ENCODE measurements at places on chromosomes 7 and 10. TPM values are rescaled to one million over a fixed set of nuclear protein-coding genes. Genes with fewer than 3 reads are reported as not detected.

The ECHDC3 gene
- 3.1 TPM for total RNA-seq

The ANKRD30A gene
- total RNA-seq = not detected

The CRCP gene
- 54.5 TPM for total RNA-seq

The CPN1 gene
- total RNA-seq = not detected

The TMEM229A gene
- total RNA-seq = 0.31 TPM

The TOMM7 gene
- 147 TPM for total RNA-seq

The PON1 gene
- total RNA-seq = not detected

The ITIH2 gene
- 2.8 TPM for total RNA-seq

The TMEM213 gene
- total RNA-seq = not detected

The ANKRD2 gene
- not detected for total RNA-seq

The TMEM270 gene
- total RNA-seq = not detected

The CPEB3 gene
- total RNA-seq = 23.2 TPM

The UTF1 gene
- not detected for total RNA-seq

The C10orf143 gene
- total RNA-seq = 1.3 TPM

The ZNF804B gene
- total RNA-seq = 9.7 TPM

The PIK3CG gene
- 1.6 TPM for total RNA-seq

The FGFR2 gene
- 77.9 TPM for total RNA-seq

The TIAL1 gene
- 128 TPM for total RNA-seq

The ACTL6B gene
- total RNA-seq = 107 TPM

The HDAC9 gene
- total RNA-seq = 195 TPM

The PANK1 gene
- total RNA-seq = 36.0 TPM

The EPHA1 gene
- total RNA-seq = not detected

The PRDX3 gene
- total RNA-seq = 84.8 TPM

The MBL2 gene
- total RNA-seq = not detected

The MMRN2 gene
- total RNA-seq = 5.9 TPM

The INHBA gene
- total RNA-seq = 21.0 TPM

The LIPN gene
- total RNA-seq = not detected

The PRLHR gene
- 3.8 TPM for total RNA-seq

The LRIT1 gene
- total RNA-seq = not detected

The PAPOLB gene
- 3.8 TPM for total RNA-seq

The GPER1 gene
- 1.6 TPM for total RNA-seq

The TCAF1 gene
- total RNA-seq = 206 TPM

The GATA3 gene
- total RNA-seq = not detected

The OPN1SW gene
- total RNA-seq = not detected

The FERD3L gene
- not detected for total RNA-seq

The HOXA11 gene
- not detected for total RNA-seq

The TEX47 gene
- not detected for total RNA-seq

The CPA1 gene
- total RNA-seq = not detected

The PDK4 gene
- 4.4 TPM for total RNA-seq

The AKR1E2 gene
- 36.3 TPM for total RNA-seq

The COBL gene
- 8.1 TPM for total RNA-seq

The OPALIN gene
- total RNA-seq = not detected

Measured in parietal lobe (tissue), 2 donors.